ENCODE measurements at places on chromosomes 3 and 15.

DNA sequence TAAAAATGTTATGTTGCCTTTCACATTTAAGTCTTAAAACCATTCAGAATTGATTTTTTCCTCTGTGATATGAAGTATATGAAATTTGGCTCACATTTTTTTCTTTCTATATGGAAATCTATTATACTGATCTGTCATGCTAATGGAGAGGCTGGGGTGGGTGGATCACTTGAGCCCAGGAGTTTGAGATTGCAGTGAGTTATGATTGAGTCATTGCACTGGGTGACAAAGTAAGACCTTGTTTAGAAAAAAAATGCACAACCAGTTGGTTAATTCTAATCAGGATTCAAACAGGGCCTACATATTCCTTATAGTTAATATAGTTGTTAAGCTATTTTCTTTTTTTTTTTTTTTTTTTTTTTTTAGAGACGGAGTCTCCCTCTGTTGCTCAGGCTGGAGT, 230.5 kb downstream of the MFSD1 start:
- no peak for DNase-seq

- DNase-seq, result no peak
These were observed 20.9 kb downstream of the RAB5A start for GRCh38 chr3:19967812-19968211.

GRCh38 chr3:64081235-64081630, 57.9 kb upstream of the PSMD6 start:
- DNase-seq, result no peak

GRCh38 chr15:101198800-101199199, 53.0 kb downstream of the CHSY1 start:
- DNase-seq, result no peak
